ENCODE measurements at places on chromosomes 5 and 9.

DNA sequence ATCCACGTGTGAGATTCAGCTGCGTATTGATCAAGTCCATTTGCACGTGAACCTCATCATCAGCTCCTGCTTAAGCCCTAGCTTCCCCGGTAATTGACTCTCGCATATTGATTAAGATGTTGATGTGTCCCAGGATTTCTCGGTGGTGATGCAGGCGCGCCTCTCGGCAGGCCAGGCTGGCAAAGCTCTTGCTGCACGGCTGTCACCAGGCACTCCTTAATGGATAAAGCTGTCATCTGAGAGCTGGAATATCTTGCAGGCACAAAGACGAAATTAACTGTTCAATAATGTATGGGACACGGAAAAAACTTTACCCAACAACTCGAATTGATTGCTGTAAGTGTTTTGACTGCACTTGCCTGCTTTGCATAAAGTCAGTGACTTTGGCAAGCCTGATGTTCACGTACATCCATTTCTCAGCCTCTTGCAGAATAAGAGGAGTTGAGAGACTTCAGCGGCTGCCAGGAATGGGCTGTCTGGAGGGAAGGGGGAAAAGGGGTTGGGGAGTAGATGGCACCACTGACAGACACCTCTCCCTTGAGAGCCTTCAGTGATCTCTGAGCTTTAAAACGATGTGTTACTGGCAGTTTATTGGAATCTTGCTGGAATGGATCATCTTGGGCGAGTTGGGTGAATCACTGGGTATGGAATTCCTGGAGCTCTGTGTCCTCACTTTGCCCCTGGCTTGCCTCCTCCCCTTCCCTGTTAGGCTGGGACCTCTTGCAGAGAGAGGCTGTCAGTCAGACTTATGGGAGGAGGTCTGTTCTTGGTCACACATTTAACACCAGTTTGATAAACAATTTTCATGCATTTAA is 650.3 kb downstream of the CCDC171 start:
- no peak for DNase-seq

GRCh38 chr5:144304688-144305087 is 134.0 kb downstream of the KCTD16 start:
- no peak for DNase-seq

GRCh38 chr5:124649491-124650146 is 96.8 kb downstream of the ZNF608 start:
- DNase-seq = peak; percentile 70

DNA sequence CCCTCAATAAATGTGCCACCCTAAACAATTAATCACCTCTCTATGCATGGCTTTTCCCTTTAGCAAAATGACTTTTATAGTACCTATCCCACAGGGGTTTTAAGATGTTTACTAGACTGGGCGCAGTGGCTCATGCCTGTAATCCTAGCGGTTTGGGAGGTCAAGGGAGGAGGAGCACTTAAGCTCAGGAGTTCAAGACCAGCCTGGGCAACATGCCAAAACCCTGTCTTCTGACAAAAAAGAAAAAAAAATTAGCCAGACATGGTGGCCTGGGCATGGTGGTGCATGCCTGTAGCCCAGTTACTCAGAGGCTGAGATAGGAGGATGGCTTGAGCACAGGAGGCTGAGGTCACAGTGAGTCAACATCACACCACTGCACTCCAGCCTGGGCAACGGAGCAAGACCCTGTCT is 13.5 kb downstream of the SH3TC2 start:
- DNase-seq = no peak

GRCh38 chr5:138911441-138911840 is 36.3 kb upstream of the LRRTM2 start:
- no peak for DNase-seq

DNA sequence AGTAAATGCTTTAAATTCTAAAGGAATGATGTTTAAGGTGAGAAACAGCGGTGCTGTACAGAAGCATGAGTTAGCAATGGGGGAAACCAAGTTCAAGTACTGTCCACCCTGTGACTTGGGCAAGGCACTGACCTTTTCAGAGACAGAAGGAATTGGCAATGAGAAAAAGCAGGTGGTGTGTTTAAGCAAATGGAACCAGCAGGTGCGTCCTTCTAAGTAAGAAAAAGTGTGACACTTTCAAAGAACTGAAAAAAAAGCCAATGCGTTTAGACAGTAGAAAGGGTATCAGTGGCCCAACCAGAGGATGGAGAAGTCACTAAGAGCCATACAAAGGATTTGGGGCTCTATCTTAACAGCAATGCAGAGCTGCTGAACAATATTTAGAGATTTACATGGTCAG is 250.6 kb downstream of the PAPPA start:
- no peak for DNase-seq

GRCh38 chr5:26757941-26758340 is 280.4 kb downstream of the CDH9 start:
- DNase-seq = no peak

GRCh38 chr9:91150998-91151717 is 210.6 kb downstream of the AUH start:
- no peak for DNase-seq

GRCh38 chr9:136283291-136284235 is 20.3 kb downstream of the CCDC187 start:
- DNase-seq = peak; percentile 63

DNA sequence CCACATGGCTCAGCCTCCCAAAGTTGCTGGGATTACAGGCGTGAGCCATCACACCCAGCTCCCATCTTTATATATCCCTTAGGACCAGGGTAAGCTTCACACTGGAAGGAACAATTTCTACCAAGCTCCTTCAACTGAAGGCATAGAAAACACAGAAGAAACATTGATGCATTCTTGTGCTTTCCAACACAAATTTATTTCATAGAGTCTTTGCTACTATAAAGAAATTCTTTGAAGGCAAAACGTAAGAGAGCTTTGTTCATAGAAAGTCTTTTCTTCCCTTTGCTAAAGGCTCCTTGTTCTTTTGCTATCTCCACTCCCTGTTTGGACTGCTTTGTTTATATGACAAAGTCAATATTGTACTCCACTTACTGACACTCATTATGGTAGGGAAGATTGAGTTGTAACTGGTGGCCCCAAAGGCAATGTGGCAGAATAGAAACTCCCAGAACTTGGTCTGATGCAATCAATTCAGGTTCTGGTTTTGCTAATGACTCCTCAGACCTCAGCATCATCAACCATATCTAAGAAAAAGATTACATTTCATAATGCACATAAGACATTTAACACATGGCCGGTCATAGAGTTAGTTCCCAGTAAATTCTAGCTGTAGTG is 97.4 kb upstream of the CLINT1 start:
- no peak for DNase-seq

DNA sequence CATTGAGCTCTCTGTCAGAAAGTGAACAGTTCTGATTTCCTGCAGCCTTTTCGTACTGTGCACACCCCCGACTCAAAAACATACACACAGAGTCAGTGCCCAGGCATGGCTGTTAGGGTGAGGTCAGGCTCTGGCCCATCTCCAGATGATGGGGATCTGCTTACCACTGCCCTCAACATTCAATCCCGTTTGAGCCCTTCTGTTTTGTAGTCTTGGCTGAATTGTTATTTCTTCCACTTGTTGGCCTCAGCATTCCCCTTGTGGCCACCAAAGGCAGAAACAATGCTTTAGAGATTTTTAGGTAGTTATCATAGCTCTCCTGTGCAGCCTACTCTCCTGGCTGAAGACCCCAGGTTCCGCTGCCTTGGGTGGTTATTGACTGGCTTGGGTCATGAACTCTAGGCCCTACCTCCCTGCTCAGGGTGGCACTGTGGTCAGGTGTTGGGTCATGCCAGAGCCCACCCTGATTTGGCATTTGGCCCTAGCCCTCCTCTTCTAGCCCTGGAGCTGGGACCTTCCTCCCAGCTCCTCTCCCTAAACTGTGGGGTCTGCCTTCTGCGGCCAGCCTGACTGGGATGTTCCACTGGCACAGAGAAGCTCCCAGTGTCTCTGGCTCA is 7.8 kb upstream of the MYOZ3 start:
- DNase-seq = no peak

- DNase-seq = no peak
These were observed 101.8 kb downstream of the CAMSAP1 start for GRCh38 chr9:135805422-135806022.

DNA sequence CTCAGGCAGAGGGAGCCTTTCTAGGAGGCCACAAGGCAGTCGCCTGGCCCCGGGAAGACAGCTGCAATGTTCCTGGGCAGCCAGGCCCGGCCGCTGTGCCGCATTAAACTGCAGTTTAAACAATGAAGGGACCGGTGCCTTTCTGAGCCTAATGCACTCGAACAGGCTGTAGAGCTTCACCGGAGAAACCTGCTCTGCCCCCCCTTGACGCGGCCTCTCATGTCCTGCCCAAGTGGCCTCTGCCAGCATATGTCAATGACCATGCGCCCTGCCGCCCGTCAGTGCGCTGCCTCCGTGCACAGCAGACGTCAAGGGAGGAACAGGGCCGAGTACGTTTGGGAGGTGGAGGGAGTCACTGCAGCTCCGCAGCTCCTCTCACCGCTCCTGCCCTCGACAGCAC is 38.4 kb upstream of the BARHL1 start:
- no peak for DNase-seq

- DNase-seq = no peak
These were observed 1630.1 kb upstream of the C9orf72 start for GRCh38 chr9:29203244-29203930.

GRCh38 chr5:87877495-87877894 is 391.1 kb downstream of the TMEM161B start:
- no peak for DNase-seq

DNA sequence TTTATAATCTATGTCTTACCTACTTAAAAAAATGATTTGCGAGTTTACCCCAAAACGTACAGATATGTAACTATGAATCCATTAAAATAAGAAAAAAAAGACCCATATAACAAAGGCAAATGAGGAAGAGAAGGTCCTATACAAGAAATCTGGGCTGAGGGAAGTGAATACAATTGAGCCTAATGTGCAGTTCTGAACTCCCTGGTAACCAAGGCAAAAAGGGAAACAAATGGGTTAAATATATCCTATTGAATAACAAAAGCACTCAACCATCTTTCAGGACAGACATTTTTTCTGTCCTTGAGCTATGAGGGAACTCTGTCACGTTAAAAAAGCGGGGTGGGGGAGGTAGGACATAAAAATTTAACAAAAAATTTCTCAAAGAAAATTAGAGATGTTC is 78.6 kb downstream of the PTPN3 start:
- no peak for DNase-seq

- no peak for DNase-seq
These were observed 116.1 kb downstream of the SEMA5A start for GRCh38 chr5:9429691-9430215.

DNA sequence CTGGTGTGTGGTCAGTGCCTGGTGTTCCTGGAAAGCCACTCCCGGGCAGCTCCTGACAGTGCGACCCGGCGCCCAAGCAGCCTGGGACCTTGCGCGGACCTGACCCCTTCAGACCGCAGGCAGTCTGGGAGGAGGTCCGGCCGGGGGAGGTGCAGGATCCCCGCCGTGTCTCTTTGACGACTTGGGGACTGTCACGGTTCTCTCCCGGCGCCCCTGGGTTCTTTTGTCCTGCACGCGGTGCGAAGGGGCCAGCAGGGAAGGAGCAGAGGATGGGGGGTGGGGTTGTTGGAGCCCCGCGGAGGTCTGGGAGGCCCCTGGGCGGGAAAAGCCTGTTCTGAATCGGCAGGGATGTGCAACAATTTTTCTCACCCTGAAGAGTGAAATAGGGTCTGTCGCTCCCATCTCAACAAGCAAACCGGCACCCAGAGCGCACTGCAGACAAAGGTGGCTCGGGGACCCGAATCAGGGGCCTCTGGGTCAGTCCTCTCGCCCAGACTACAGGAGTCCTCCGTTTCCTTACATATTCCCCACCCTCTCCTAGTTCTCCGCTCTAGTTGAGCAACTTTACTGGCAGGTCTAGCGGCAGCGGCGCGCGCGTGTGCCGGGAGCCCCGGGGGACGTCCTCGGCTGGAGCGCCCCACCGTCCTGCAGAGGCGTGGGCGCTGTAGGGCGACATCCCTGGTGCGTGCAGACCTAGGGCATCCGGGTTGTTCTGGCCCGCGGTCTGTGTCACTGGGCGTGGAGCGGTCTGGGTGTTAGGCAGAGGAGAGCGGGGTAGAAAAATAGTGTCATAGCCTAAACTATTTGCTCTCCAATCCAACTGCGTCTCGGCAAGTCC is 1.2 kb downstream of the VCAN start:
- no peak for DNase-seq

DNA sequence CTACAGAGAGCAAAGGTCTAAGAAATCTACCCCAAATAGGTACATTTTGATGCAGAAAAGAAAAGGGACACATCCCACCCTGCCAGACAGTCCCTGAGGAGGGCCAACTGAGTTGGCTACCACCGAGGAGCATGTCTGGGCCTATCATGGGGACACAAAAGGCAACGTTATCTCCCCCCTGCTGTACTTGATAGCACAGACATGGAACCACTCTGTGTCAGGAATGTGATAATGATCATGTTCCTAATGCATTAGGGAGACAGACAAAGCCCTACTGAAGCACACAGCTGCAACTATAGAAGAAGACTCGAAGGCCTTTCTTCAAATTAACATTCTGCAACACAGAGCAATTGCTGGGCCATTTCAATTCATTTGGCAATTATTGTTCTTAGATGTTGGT is 84.5 kb downstream of the ENC1 start:
- DNase-seq = no peak

- DNase-seq = no peak
These were observed 64.4 kb upstream of the ARAP3 start for GRCh38 chr5:141746395-141746794.

- no peak for DNase-seq
These were observed 58.2 kb upstream of the PTCH1 start for GRCh38 chr9:95574866-95575553.

GRCh38 chr5:124901081-124901480 is 154.6 kb upstream of the ZNF608 start:
- no peak for DNase-seq

DNA sequence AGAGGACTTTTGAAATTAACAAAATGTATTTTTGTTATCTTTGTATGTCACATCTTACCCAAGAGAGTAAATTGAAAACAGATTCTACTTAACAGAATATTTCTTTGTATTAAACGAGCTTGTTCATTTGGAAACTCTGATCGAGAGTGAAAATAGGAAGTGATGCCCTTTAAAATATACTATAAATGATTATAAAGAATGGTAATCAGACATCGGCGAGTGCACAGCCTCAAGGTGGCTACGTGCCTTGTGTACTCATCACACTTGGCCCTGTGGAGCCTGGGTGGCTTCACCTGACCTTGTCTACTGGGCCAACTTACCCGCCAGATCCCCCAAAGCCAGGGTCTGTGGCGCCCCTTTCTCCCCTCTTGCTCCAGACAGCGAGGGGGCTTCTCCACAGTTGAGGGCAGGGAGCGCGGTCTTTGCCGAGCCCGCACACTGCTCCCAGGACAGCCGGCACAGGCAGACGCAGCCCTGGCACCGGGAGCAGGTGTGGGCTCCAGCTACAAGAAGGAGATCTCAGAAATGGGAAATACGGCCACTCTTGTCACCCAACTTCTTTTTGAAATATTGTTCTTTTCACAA is 243.2 kb downstream of the CEMIP2 start:
- no peak for DNase-seq

- DNase-seq = no peak
These were observed 33.5 kb downstream of the ELOVL7 start for GRCh38 chr5:60810438-60811085.

- DNase-seq = no peak
These were observed 2.1 kb downstream of the NR3C1 start for GRCh38 chr5:143401227-143402016.

- DNase-seq = no peak
These were observed 241.8 kb downstream of the TRIM32 start for GRCh38 chr9:116928884-116929283.

- DNase-seq = no peak
These were observed 107.9 kb downstream of the RASGRF2 start for GRCh38 chr5:81068063-81068462.

GRCh38 chr9:97980918-97981845 is 2.0 kb upstream of the ANP32B start:
- no peak for DNase-seq

- no peak for DNase-seq
These were observed 124.4 kb downstream of the TENT4A start for GRCh38 chr5:6837519-6838110.

Measured in CD4-positive, CD25-positive, alpha-beta regulatory T cell (primary cell).